ENCODE measurements at places on chromosomes 16 and 17. TPM values are rescaled to one million over a fixed set of nuclear protein-coding genes. Genes with fewer than 3 reads are reported as not detected.
A peak's percentile ranks its signal among the peaks of the same experiment; 100 is the strongest.

GRCh38 chr17:6831661-6832263, at the start of gene TEKT1:
Gene TEKT1, minus strand, starts transcription at chr17:6831729. Its CDS starts 1,353 bp downstream, at chr17:6830376.
- DNase-seq, result peak; percentile 85

LAT gene
- 5.2 TPM for total RNA-seq

GRCh38 chr16:89602273-89602951, 11.0 kb upstream of the DPEP1 start:
- peak; percentile 33 for DNase-seq

CLDN7 gene
- 2.2 TPM for total RNA-seq

DNA sequence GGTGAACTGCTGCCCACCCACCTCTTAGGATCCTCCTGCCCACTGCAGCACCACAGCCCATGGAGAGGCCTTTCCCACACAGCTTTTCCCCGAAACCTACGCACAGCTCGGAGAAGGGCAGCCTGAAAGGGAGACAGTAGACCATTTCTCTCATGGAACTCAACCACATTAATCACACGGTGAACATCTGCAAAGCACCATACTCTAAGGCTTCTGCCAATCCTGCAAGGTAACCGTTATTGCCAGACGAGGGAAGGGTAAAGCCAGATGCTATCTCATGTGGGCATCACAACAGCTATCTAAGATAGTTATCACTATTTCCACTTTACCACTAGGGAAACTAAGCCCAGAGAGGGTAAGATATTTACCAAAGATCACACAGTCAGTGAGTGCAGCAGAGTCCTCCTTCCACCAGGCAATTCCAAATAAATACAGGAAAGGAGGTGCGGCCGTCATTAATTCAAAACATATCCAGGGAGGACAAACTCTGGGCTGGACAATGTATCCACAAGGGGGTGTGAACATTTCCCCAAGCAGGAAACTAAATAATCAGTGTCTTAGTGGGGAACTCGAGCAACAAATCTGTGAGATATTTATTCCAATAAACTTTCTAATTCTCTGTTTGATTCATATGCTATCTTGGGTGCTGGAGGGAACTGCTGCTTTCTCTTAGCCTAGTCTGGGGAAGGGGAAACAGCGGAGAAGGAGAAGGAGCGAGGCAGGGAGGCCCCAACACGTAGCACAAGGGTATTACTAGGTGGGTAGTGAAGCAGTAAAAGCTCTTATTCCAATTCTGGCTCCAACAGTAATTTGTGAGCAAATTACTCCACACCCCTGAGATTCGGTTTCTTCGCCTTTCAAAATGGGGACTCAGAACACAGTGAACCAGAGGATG, 723 bp downstream of the TMEM186 start:
- DNase-seq, result no peak

DNA sequence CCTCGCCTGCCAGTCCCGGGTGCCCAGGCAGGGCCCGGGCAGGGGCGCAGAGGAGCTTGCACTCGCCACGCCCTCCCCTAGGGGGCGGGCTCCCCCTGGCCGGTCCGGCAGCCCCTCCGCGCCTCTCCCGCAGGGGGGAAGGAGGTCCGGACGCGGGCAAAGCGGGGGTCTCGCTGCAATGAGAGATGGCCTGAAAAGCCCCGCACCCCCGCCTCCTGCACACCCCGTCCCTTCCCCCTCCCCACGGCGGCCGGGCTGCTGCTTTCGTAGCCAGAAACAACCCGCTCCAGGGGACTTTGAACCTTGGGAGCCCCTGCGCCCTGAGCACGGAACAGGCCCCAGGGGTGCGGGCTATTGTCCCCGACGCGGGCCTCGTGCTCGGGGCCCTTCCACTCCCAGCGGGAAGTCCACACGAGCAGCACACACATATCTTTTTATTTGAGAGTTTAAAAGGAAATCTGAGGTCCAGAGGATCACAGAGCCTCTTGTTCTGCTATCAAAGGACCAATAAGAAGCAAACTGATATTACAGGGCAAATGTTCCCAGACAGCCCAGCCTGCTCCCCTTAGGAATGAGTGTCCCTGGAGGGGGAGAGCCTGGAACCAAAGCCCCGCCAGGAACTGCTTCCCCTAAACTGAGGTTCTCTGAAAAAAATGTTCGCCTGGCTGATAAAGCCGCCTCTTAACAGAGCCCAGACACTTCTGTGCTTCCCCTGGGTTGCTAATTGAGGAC, 5.8 kb upstream of the CBX4 start:
- DNase-seq, result no peak

GRCh38 chr17:42754782-42755181, 6.2 kb upstream of the RAMP2 start:
- no peak for DNase-seq

- no peak for DNase-seq
These were observed 257 bp downstream of the SNAI3 start for GRCh38 chr16:88686062-88686438.

GRCh38 chr17:29610395-29610794, 12.3 kb downstream of the CORO6 start:
- DNase-seq, result no peak

GRCh38 chr16:50428116-50428515, 59.3 kb upstream of the BRD7 start:
- DNase-seq, result no peak

GRB7 gene
- 1.2 TPM for total RNA-seq

P2RX1 gene
- total RNA-seq, result 1.6 TPM

GRCh38 chr16:57825298-57826044, 23.2 kb upstream of the KIFC3 start:
- DNase-seq, result no peak

CFAP97D1 gene
- total RNA-seq, result not detected

MPV17L gene
- 18.3 TPM for total RNA-seq

GRCh38 chr17:17146786-17147406, 59.2 kb downstream of the PLD6 start:
- DNase-seq, result no peak

CACNG5 gene
- total RNA-seq, result not detected

- no peak for DNase-seq
These were observed 15.1 kb upstream of the BAIAP2 start for GRCh38 chr17:81019563-81020442.

GRCh38 chr16:57325458-57325857, 33.1 kb upstream of the CCL22 start:
- DNase-seq, result no peak

GRCh38 chr17:75854101-75854748, 910 bp downstream of the WBP2 start:
- peak; percentile 85 for DNase-seq

GRCh38 chr16:88876942-88877526, 10.6 kb upstream of the PABPN1L start:
- DNase-seq, result no peak

KRTAP9-7 gene
- total RNA-seq, result not detected

- peak; percentile 65 for DNase-seq
These were observed 823 bp downstream of the NBR1 start for GRCh38 chr17:43171586-43172487.

DNA sequence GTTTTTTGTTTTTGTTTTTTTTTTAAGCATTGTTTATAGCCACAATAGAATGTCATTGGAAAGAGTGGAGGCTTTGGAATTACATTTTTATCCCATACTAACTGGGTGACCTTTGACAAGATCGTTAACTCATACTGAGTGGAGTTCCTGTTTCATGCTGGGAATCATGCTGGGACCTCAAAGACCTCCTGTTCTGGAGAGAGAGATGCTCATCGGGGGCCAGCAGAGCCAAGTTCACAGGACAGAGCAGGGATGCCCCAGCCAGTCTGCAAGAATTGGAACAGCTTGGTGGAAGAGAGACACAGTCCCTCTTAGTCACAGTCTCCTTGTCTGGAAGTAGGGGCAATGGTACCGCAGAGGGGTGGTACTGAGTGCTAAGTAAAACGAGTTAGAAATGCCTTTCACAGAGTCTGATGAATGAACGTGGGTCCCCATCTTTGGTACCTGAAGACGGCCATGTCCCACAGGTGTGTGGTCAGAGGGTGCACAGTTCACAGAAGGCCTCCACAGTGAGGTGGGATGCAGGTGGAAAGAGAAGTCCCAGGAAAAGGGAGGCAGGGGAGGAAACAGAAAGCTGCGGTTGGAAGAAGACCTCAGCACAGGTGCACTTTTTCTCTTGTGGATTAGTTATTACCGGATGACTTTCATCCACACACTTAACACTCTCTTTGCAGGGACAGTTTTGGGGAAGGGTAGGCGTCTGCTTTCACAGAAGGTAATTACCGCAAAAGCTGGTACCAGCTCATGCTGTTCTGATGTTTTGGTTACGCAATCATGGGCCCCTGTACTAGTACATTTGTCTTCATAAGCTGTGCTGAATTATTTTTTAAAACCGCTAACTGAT, 147.8 kb downstream of the PRKCA start:
- DNase-seq, result no peak

BAIAP3 gene
- total RNA-seq, result 22.0 TPM

GPR142 gene
- total RNA-seq, result not detected

AGRP gene
- total RNA-seq, result 13.4 TPM

DNA sequence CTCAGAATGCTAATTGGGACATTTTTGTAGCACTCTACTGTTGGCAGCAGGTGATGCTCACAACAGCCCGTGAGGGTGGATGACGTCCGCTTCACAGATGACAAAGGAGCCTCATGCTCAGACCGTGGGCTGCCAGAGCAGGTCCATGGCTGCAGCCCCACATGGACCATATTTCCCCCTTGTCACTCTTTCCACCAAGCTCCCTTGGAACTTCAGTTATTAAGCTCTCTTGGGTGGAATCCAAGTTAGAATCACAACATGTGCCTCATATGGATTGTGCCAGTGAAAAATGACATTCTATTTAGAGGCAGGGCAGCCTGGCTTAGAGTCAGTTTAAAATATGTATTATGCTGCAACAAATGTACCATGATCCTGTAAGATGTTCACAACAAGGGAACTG, 33.2 kb upstream of the STH start:
- no peak for DNase-seq

DNA sequence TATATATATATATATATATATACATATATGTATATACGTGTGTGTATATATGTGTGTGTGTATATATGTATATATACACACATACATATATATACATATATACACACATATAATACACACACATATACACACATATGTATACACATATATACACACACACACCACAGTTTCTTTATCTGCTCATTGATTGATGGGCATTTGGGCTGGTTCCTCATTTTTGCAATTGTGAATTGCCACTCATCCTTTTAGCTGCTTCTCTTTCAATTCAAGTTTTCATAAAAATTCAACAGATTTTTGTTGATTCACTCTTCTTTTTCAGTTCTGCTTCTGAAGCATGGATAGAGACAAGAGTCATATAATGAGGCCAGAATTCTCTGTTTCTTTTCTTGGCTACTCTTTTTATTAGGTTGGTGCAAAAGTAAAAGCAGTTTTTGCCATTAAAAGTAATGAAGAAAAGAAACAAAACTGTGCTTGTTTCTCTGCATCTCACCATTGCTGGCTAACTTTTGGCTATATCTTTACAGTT, 44.5 kb downstream of the SLFN5 start:
- DNase-seq, result no peak

- no peak for DNase-seq
These were observed 5.2 kb upstream of the EIF1 start for GRCh38 chr17:41683441-41684007.

- DNase-seq, result no peak
These were observed 760.1 kb downstream of the CDH11 start for GRCh38 chr16:64361753-64362152.

All from adrenal gland (tissue), 19 donors.